Panc1 (cell line): ENCODE measurements at places on chromosomes 2 and 18.

- peak; percentile 53 for DNase-seq
Observed at GRCh38 chr2:113848758-113849415, 41.0 kb upstream of the ACTR3 start.

- no peak for DNase-seq
Observed at GRCh38 chr18:34261865-34262780, 37.4 kb upstream of the NOL4 start.

DNA sequence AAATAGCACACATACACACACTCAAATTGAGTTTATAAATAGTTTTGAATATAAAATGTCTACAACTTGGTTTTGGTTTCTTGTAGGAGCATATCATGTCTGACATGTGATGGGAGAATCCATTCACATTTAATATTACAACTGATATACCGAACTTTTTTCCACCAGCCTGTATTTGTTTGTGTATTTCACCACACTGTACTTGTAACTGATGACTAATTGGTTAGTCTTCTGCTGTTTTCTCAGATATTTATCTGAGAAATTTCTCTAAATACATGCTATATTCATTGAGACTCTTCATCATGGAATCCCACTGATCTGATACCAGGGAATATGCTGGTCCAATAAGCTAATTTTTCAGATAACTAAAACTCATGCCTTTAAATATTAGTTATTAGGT is 56.3 kb upstream of the UBXN4 start:
- DNase-seq = no peak

- no peak for DNase-seq
Observed at GRCh38 chr18:79625195-79625923, 54.2 kb upstream of the CTDP1 start.

- DNase-seq = no peak
Observed at GRCh38 chr2:227717687-227718567, at the start of gene SLC19A3. Gene SLC19A3 (minus strand): TSS chr2:227718028. CDS start chr2:227702318, 15,710 bp downstream.

DNA sequence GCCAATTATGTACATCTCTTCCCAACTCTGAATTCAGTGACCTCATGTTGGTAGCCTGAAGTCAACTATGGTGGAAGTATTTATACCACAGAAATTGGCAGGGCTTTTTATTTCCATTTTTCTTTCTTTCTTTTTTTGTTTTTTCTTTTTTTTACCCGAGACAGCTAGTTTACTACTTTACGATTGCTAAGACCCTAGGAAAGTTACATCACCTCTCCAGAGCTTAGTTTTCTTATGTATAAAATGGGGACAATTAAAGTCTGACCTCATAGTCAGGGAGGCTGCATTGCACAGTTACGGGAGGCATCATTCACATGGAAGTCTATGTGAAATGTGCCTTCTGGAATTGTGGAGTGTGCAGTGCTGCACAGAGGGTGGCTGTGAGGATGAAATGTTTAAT is 194.3 kb downstream of the MTX2 start:
- DNase-seq = no peak

DNA sequence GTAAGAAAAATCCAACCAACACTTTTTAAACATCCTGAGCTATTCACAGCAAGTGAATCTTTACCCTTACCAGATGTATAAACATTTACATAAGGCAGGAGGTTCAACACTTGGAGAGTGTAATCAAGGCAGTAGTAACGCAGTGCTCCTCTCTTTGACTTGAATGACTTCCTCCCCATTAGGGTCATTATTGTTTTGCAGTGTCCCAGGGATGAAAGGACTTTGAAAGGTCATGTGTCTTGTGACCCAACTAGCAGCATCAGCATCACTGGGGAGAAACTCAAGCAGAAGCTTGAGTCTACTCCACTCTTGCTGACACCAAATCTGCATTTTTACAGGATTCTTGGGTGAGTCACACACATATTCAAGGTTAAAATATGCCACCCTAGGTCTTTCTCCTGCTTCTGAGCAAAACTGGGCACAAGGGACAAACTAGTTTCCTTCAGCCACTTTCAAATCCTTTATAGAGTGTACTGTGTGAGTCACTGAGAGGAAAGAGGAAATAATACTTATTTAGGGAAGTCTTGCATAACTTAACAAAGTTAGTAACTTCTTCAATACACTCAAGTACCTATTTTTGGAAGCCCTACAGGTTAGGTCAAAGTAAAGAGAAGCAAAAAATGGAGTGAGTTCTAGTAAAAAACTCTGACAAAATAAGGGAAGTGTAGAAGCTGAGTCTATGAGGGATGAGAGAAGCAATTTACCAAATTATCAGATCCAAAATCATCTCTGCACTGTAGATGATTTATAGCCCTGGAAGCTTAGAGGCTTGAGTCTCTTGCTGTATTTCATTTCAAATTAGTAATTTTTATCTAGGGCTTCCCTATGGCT is 51.0 kb upstream of the EML4 start:
- peak; percentile 95 for DNase-seq

DNA sequence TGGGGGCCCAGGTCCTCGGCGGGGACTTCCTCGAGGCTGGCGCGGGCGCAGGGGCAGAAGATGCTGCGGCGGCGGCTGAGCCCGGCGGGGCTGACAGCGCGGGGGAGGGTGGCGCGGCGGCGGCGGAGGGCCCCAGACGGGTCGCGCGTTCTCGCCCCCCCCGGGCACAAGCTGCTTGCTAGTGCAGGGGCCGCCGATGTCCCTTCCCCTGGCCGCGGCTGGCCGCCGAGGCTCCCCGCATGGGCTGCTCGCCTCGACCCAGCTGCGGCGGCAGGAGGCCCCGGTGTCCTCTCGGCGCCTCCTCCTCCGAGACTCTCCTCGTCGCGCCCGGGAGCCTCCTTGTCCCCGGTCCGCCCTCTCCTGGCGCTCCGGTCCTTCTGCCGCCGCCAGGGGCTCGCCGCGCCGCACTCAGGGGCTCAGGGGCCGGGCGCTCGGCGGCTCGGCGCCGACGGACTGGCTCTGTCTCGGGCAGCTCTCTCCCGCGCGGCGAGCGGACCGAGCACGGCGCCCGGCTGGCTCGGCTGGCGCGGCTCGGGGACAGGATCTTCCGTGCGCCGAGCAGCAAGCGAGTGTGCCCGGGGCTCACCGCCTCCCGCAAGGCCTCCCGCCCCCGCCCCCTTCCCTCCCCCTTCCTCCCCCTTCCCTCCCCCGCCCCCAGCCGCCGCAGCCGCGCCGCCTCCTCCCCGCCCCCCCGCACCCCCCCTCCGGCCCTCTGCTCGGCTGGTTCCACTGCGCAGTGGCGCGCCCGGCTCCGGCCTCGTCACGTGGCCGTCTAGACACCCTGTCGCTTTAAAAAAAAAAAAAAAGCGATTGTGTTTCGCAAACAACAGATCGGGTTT is 902 bp upstream of the SMAD7 start:
- no peak for DNase-seq

- DNase-seq = no peak
Observed at GRCh38 chr2:151336863-151337371, 20.5 kb upstream of the TNFAIP6 start.

DNA sequence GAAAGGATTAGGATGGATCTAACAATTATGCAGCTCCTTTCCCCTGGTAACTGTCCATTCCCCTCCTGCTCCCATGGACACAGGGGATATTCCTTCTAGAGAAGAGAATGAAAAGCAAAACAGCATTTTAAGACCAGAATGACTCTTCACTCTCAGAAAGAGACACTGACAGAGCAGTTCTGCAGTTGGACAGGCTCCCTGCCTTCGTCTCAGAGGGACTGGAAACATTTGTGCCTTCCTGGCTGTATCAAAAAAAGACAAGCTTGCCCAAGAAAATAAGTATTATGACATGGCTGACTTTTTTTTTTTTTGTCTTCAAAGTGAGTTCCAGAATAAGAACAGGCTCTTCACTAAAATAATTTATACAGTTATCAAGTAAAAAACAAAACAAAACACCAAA is 9.5 kb downstream of the PID1 start:
- DNase-seq = no peak

GRCh38 chr2:172430678-172431077 is 3.3 kb downstream of the ITGA6 start:
- DNase-seq = no peak
